ENCODE measurements at places on chromosomes 6 and 20.

GRCh38 chr6:73866305-73866704 is 170.3 kb downstream of the CD109 start:
- DNase-seq: no peak

DNA sequence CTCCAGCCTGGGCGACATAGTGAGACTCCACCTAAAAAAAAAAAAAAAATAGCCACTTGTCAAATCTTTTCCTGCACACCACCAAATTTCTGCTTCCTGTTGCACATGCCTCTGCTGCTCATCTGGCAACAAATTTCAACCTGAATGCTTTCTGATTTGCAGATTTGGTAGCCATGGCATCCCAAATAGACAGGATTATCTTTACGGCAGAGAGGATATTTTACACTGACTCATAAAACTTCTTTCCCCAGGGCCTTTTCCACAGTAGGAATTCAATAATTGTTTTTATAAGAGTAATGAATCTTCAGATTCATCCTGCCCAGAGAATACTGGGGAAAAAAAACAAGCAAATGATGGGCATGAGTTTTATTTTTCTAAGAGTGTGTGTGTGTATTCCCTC is 264.6 kb downstream of the FRK start:
- DNase-seq: no peak

GRCh38 chr6:18845896-18846295 is 458.7 kb downstream of the RNF144B start:
- no peak for DNase-seq

DNA sequence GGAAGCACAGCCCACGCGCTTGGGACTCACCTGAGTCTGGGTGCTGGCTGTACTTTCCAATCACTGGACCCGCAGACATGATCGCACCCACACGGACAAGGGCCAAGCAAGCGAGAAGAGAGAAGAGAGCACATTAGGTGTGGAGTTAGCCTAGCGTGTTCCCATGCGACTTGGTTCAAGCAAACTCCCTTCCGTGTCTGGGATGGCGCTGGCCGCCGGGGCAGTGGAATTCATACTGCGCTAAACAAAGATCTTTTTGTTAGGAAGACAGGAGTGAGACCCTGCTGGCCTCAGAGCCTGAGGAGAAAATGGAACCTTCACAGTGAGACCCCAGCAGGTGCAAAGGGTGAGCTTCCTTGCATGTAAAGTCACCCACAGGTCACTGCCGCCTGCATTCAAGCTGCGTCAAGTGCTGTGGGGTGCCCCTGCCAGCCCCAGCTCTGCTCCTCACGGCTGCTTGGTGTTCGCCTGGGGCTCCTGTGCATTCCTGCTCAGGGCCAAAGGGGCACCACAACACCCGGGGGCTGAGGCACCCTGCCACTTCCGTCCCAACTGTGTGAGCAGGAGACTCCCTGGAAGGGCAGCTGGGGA is 26.4 kb downstream of the PSMG4 start:
- DNase-seq: peak; percentile 58

DNA sequence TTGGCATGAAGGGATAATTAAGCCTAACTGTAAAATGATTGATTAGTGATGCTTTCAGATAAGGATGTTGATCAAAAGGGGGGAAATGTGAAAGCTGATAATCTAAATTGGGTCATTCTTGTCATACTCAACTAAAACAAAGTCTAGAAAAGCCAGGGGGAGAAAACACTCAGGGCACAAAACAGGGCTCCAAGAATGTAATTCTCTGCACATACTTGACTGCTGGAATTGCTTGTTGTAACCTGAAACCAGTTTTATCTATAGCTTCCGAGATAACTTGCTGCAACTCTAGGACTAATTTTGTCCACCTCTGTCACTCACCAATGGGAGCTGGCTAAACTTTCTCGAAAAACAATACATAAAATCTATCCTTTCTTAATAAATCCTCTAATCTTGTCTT is 310.3 kb downstream of the CLVS2 start:
- no peak for DNase-seq

GRCh38 chr6:83815631-83816272 is 37.4 kb upstream of the RIPPLY2 start:
- no peak for DNase-seq

DNA sequence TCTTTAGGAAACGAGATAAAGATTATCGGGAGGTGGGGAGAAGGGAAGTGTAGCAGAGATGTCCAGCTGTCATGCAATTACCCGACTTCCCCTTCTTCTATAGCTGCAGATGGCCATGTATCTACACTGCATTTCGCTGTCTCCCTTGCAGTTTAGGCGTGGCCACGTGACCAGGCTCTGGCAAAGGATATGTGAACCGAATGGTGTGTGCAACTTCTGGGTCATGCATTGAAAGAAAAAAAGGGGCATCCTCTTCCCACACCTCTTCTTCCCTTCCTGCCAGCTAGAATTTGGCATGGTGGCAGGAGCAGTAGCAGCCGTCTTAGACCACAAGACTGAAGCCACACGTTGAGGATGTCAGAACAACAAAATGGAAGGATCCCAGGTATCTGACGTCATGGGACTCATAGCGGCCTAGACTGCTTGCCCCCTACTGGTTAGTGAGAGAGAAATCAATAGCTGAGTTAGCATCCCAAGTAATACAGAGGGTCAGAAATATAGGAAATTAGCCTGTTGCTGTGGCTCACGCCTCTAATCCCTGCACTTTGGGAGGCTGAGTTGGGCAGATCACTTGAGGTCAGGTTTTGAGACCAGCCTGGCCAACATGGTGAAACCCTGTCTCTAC is 32.8 kb downstream of the TCF15 start:
- peak; percentile 31 for DNase-seq

DNA sequence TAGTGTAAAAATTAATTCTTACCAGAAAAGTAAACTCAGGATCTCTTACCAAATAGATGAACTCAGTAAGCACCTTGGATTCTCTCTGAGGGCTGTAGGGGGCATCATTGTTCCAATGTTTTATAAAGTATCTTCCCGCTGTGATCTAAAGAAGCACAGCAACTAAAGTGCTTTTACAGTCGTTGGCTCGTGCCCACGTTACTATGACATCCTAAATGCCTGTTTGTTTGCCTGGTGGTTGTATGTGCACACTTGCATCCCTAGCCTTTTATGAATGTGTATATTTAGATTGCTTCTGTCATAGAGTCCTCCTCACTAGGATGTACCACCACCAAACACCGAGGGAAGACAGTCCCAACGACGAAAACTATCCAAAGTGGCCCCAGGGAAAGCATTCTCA is 34.5 kb downstream of the SLX4IP start:
- DNase-seq: no peak
